ENCODE measurements at places on chromosomes 11 and 22.

DNA sequence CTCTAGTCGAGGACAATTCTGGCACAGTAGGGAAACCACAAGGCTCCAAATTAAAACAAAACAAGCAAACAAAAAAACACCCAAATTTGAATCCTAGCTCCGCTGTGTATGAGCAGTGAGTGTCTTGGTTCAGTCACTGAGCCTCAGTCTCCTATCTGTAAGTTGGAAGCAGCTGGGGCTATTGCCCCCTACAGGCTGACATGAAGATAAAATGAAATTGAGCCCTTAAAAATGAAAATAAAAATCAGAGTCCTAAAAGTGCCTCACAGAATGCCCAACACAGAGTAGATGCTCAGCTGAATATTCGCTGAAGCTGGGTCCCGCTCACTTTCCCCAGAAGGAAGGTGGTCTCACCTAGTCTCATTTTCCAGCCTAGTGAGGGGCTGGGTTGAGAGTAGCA lies 65.2 kb downstream of the PDE2A start:
- no peak for DNase-seq

- DNase-seq, result no peak
Measured at GRCh38 chr11:34655335-34656008, 34.6 kb downstream of the EHF start.

GRCh38 chr11:43547889-43548381 lies 132.6 kb upstream of the HSD17B12 start:
- DNase-seq, result no peak

GRCh38 chr22:16601437-16602223 lies 9.0 kb upstream of the CCT8L2 start:
- no peak for DNase-seq

- no peak for DNase-seq
Measured at GRCh38 chr11:75705541-75705940, 12.1 kb upstream of the MOGAT2 start.

DNA sequence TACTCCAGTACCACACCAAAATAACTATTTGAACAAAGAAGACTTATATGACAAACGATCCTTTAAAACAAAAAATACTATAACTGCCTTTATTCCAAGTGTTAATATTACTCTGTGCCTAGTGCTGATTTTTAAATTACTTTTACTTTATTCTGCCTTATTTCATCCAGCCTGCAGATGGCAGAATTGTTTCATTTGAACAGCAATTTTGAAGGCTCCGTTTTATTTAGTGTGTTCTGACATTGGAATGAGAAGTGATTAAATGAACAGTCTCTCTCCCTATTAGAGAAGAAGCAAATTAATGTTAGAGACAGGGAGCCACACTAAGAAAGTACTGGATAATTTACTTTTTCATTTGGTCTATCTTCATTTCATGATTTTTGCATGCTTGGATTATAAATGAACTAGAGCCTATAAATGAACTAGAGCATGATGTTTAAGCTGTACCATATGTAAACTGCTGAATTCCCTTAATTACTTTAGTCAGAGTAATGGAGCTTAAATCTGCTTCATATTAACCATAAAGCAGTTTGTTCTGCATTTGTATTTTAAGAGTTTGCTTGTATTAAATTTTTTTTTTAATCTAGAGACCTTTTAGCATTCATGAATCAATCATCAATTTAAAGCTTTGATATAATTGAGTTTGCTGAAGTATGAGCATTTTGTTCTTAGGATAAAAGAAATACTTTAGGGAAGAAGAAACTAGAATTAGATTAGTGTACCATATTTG lies 9.8 kb downstream of the PDHX start:
- DNase-seq, result peak; percentile 54

DNA sequence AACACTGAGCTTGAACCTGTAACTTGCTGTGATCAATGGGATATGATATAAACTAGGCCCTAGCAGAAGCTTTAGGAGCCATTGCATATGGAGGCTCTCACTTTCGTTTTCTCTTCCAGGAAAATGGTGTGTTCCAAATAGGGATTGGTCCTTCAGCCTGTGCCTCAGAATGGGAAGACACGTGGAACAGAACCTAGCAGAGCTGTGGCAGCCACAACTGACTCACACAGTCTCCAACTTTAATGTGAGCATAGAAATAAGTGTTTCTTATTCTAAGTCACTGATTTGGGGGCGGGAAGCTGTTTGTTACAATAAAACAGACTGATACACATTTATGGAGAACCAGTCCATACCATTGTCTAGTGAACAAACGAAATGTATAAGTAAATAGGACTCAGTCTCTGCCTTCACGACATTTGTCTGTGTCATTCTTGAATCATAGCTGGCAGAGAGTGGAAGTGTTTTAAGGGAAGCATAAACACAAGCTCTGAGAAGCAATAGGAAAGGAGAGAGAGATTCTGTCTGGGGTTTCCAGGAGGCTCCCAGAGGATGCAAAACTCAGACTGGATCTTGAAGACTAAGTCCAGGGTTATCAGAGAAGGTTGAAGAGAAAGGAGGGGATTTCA lies 97.3 kb downstream of the GALNT18 start:
- no peak for DNase-seq
